ENCODE measurements at places on chromosomes 16 and 17. TPM values are rescaled to one million over a fixed set of nuclear protein-coding genes. Genes with fewer than 3 reads are reported as not detected.

The BAIAP2 gene
- not detected for total RNA-seq

The ZP2 gene
- not detected for total RNA-seq

The PRSS53 gene
- 4.0 TPM for total RNA-seq

The RASD1 gene
- total RNA-seq, result not detected

The EPX gene
- total RNA-seq, result not detected

The HSF4 gene
- total RNA-seq, result 12.4 TPM

The CES4A gene
- total RNA-seq, result not detected

The KRT24 gene
- not detected for total RNA-seq

The YPEL3 gene
- 93.0 TPM for total RNA-seq

The OR1D5 gene
- total RNA-seq, result not detected

The ICAM2 gene
- 4.4 TPM for total RNA-seq

Measured in Karpas-422 (cell line).